DND-41 (cell line): ENCODE measurements at places on chromosomes 2 and 18.

GRCh38 chr2:190468814-190469569, 60.8 kb downstream of the MFSD6 start:
- H3K27ac ChIP-seq: no peak overlapping the region
- no peaks in the 10 kb centered on the region for H3K27me3 ChIP-seq
- H3K36me3 ChIP-seq: peaks cover 22% of the 10 kb centered on the region
- DNase-seq: peak; percentile 32
- no peak overlapping the region for H3K4me3 ChIP-seq

GRCh38 chr2:223247136-223247535, 195.1 kb downstream of the KCNE4 start:
- no peak overlapping the region for H3K27ac ChIP-seq
- H3K4me3 ChIP-seq: no peak overlapping the region

DNA sequence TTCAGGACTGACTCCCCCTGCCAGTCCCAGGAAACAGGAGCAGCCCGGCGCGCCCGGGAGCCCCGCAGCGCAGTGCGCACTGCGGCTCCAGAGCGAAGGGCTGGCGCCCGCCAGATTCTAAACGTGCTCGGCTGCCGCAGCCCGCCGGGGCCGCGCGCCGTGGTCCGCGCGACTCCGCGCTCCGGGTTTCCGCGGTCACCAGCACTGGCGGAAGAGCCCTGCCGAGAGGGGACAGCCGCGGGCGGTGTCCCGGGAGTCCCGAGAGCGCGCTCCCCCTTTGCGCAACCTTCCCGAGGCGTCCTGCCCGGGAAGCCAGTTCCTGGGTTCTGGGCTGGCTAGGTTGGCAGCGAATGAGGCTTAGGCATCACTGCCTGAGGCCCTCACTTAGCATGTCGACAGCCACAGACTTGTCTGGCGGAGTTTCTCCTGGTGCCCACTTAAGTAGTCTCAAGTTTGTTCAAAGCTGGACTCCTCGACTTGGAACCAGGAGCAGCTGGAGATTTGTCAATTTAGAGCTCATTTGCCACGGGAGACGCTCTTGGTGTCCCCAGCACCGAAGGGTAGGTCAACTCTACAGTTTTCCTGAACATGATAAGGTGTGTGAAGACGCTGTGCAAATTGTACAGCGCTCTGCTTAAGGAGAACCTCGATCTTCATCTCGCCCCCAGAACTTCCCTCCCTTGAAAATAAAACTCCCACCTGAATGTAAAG, 1.5 kb upstream of the VSNL1 start:
- no peaks in the 10 kb centered on the region for H3K36me3 ChIP-seq
- no peak for DNase-seq
- H3K27ac ChIP-seq: no peak overlapping the region
- H3K4me3 ChIP-seq: no peak overlapping the region
- H3K27me3 ChIP-seq: no peaks in the 10 kb centered on the region
- H3K4me1 ChIP-seq: no peaks in the 10 kb centered on the region

GRCh38 chr18:59623456-59624368, 73.5 kb downstream of the CCBE1 start:
- H3K4me3 ChIP-seq: no peak overlapping the region
- H3K27ac ChIP-seq: no peak overlapping the region
- peaks cover 7% of the 10 kb centered on the region for H3K4me1 ChIP-seq

- H3K4me1 ChIP-seq: no peaks in the 10 kb centered on the region
- H3K4me3 ChIP-seq: no peak overlapping the region
- no peaks in the 10 kb centered on the region for H3K27me3 ChIP-seq
- H3K27ac ChIP-seq: no peak overlapping the region
- H3K36me3 ChIP-seq: no peaks in the 10 kb centered on the region
Measured at GRCh38 chr2:30201990-30202389, 29.3 kb upstream of the LBH start.

DNA sequence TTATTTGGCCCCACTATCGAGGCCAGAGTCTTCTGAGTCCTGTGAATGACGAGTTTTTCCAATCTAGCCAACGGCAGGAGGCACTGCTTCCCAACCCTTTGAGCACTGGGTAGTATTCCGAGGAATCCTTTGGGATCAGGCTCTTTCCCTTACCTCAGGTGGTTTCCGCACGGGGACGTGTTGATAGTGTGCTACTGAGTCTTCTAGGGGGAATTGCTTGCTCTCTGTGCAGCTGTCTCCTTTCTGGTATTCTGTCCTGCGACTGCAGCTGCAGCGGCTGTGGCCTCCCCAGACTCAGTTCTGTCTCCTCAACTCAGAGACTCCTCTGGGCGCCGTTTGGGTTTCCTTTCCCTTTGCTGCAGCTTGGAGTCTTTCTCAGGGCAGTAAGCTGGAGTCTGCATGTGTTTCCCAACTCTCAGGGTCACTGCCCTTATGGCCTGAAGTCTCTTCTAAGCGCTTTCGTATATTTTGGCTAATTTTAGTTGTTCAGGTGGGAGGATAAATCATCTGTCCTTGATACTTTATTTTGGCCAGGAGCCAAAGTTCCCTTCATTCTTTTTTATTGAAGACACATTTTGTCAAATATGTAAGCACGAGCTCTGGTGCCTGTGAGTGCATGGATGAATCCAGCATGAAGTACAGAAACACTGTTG, 118.4 kb downstream of the MAP4K4 start:
- no peak overlapping the region for H3K27ac ChIP-seq
- no peak overlapping the region for H3K4me3 ChIP-seq

DNA sequence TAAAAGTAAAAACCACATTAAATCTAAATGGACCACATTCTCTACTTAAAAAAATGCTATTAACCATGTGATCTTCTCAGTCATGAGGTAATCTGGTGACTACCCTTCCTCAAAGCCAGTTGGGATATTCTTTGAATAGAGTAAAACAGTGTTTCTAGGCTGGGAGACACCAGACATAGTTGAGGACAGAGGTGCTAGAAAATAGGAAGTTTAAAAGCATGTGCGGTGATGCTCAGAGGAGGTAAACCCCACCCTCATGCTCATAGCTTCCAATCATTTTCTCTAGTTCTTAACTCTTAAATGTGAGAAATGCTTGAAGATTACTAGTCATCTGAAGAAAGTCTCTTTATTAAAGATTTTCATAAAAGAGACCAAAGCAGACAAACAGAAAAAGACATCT, 30.7 kb upstream of the ELAC1 start:
- H3K27me3 ChIP-seq: no peaks in the 10 kb centered on the region
- DNase-seq: no peak
- H3K4me1 ChIP-seq: no peaks in the 10 kb centered on the region
- no peak overlapping the region for H3K27ac ChIP-seq
- H3K36me3 ChIP-seq: peaks cover 64% of the 10 kb centered on the region

DNA sequence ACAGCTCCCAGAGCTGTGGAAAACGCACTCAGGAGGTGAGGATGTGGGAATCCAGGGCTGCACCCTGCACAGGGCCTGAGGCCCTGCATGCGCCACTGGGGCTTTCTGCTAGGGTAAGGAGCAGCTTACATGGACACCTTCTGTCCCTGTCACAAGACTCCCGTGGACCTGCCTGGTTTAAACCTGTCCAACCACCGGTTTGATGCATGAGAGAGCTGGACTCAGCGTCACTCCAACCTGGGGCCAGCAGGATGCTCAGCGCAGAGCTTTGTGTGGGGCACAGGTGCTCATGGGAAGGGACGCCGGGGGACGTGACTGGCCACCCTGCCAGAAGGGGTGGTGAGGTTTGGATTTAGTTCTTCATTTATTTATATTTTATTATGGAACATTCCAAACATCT, 24.2 kb downstream of the SNORC start:
- no peaks in the 10 kb centered on the region for H3K27me3 ChIP-seq
- no peaks in the 10 kb centered on the region for H3K4me1 ChIP-seq
- DNase-seq: no peak
- H3K36me3 ChIP-seq: no peaks in the 10 kb centered on the region
- no peak overlapping the region for H3K27ac ChIP-seq

GRCh38 chr2:43136011-43136799, 90.2 kb downstream of the ZFP36L2 start:
- H3K36me3 ChIP-seq: no peaks in the 10 kb centered on the region
- H3K27me3 ChIP-seq: no peaks in the 10 kb centered on the region
- H3K4me3 ChIP-seq: peak overlapping the region; percentile 50
- H3K27ac ChIP-seq: peak overlapping the region; percentile 96

- no peaks in the 10 kb centered on the region for H3K4me1 ChIP-seq
- no peak for DNase-seq
- H3K27me3 ChIP-seq: no peaks in the 10 kb centered on the region
- no peak overlapping the region for H3K4me3 ChIP-seq
- H3K27ac ChIP-seq: no peak overlapping the region
Measured at GRCh38 chr2:223751012-223751411, 86.4 kb downstream of the AP1S3 start.

- no peak overlapping the region for H3K27ac ChIP-seq
- DNase-seq: no peak
- no peaks in the 10 kb centered on the region for H3K36me3 ChIP-seq
- H3K27me3 ChIP-seq: no peaks in the 10 kb centered on the region
Measured at GRCh38 chr2:10035633-10036032, 7.7 kb upstream of the KLF11 start.

GRCh38 chr2:98245491-98245890, 100.8 kb upstream of the CNGA3 start:
- no peaks in the 10 kb centered on the region for H3K36me3 ChIP-seq
- peaks cover 3% of the 10 kb centered on the region for H3K27me3 ChIP-seq
- no peaks in the 10 kb centered on the region for H3K4me1 ChIP-seq
- no peak for DNase-seq

- H3K36me3 ChIP-seq: no peaks in the 10 kb centered on the region
- DNase-seq: no peak
- H3K27ac ChIP-seq: no peak overlapping the region
- no peak overlapping the region for H3K4me3 ChIP-seq
- H3K27me3 ChIP-seq: no peaks in the 10 kb centered on the region
Measured at GRCh38 chr18:55853268-55853667, 265.3 kb upstream of the TCF4 start.

- H3K27ac ChIP-seq: no peak overlapping the region
- no peak overlapping the region for H3K4me3 ChIP-seq
- no peaks in the 10 kb centered on the region for H3K36me3 ChIP-seq
- DNase-seq: no peak
Measured at GRCh38 chr2:40230707-40231432, 221.0 kb downstream of the SLC8A1 start.

DNA sequence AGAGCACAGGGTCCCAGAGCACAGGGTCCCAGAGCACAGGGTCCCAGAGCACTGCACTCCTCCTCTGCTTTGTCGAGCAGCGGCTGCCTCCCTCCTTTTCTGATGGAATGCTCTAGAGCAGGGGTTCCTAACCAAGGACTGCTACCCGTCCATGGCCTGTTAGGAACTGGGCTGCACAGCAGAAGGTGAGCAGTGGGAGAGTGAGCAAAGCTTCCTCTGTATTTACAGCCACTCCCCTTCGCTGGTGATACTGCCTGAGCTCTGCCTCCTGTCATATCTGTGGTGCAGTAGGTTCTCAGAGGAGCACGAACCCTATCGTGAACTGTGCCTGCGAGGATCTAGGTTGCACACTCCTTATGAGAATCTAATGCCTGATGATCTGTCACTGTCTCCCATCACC, 33.1 kb upstream of the ADNP2 start:
- H3K4me1 ChIP-seq: no peaks in the 10 kb centered on the region
- H3K36me3 ChIP-seq: no peaks in the 10 kb centered on the region
- no peak overlapping the region for H3K27ac ChIP-seq
- DNase-seq: no peak
- H3K4me3 ChIP-seq: no peak overlapping the region
- H3K27me3 ChIP-seq: no peaks in the 10 kb centered on the region

GRCh38 chr2:235553696-235554100, 59.9 kb downstream of the AGAP1 start:
- no peaks in the 10 kb centered on the region for H3K4me1 ChIP-seq
- H3K27ac ChIP-seq: no peak overlapping the region
- peaks cover 35% of the 10 kb centered on the region for H3K27me3 ChIP-seq
- no peak overlapping the region for H3K4me3 ChIP-seq
- DNase-seq: no peak

- H3K27me3 ChIP-seq: no peaks in the 10 kb centered on the region
- no peak overlapping the region for H3K4me3 ChIP-seq
- no peaks in the 10 kb centered on the region for H3K36me3 ChIP-seq
Measured at GRCh38 chr2:8427211-8427610, 254.6 kb upstream of the ID2 start.

- H3K4me1 ChIP-seq: peaks cover 13% of the 10 kb centered on the region
- H3K27ac ChIP-seq: no peak overlapping the region
- H3K27me3 ChIP-seq: no peaks in the 10 kb centered on the region
- no peak overlapping the region for H3K4me3 ChIP-seq
- 0 out of 2 replicates have a peak, but pooled peaks cover 4% of the 10 kb centered on the region for H3K36me3 ChIP-seq
Measured at GRCh38 chr2:6934758-6935651, 17.8 kb downstream of the RNF144A start.

DNA sequence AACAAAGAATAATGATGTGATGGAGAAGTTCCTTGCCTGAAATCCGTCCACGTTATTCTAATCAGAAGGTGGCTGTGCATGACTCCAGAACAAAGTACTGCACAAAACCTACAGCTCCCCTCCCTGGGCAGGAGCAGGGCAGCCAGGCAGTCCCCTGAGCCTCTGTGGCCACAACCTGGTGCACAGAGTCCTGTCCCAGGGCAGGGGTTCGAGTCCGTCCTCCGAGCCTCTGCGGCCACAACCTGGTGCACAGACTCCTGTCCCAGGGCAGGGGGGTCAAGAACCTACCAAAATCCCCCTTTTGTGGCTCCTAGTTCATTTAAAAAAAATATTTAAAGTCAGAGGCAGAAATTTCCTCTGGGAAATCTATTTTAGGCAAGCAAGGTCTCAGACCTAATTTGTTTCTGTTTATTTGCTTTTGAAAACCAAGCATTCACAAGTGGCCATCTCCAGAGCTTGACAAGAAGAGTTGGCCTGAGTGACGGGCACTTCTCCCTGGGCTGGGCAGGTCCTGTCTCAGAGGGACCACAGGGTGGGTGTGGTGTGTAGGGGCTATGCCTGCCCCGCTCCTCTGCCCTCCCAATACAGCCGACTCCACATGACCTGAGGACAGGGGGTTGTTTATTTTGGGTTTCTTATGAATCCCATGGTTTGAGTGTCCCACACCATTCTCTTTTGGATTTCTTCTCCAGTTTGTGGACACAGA, 255.9 kb upstream of the PXDN start:
- no peak overlapping the region for H3K4me3 ChIP-seq
- no peak overlapping the region for H3K27ac ChIP-seq

DNA sequence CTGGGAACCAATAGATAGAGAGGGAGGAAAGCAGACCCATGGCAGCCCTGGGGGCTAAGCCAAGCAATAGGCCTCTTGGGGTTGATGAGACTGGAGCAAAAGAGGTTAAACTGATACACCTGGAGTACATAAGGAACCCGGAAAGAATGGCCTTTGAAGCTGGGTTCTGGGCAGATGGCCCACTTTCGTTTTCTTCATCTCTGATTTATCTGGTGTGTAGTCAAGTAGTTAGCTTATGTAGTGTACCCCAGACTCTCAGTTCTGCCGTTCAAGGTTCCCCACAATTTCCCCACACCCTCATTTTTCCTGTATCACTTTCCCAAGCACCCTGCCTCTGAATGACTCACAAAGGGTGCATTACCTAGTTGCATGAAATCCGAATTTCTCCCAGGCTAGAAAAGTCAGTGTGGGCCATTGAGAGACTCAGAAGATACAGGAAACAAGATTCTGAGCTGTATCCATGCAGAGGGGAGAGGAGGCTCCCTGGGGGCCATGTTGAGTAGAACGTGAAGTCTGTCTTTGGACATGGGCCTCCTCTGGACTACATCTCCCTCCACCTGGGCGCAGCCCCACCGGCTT, 235.0 kb downstream of the LOXHD1 start:
- peaks cover 16% of the 10 kb centered on the region for H3K4me1 ChIP-seq

- no peak for DNase-seq
- H3K36me3 ChIP-seq: no peaks in the 10 kb centered on the region
- H3K27ac ChIP-seq: no peak overlapping the region
- peak overlapping the region; percentile 66 for H3K4me3 ChIP-seq
- H3K27me3 ChIP-seq: peaks cover 21% of the 10 kb centered on the region
- H3K4me1 ChIP-seq: peaks cover 32% of the 10 kb centered on the region
Measured at GRCh38 chr2:172101821-172102390, 794 bp downstream of the DLX2 start.
